ENCODE measurements at places on chromosomes 6 and 20.

DNA sequence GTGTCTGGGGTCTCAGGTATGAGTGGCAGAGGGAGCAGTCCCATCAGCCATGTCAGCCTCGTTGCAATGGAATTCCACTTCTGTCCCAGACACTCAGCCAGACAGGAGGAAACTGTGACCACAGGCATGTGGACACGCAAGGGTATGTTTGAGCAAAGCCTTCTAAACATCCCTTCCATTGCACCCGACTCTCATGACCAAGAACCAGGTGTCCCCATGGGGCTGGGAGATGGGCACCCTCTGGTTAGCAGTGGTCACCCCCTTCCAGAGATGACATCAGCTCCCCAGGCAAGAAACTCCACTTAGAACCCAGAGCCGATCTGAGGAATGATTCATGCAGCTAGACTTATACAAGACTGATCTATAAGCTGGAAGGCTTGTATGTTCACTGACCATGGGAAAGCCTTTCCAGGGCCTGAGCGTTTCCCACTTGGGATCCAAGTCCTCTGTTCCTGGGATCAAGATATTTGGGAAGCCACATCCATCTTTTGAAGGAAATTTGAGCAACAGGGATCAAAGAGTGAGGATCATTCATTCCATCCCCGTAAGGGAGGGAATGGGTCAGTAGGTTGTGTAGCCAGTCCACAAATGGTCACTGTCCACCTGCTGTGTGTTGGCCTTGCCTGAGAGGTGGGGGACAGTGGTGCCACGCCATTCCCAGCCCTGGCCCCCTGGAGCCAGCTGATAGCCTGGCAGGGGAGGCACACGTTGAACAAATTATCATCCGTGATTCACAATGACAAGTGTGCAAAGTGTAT lies 3.9 kb upstream of the MRGBP start:
- DNase-seq, result peak; percentile 51

GRCh38 chr20:23832775-23833513 lies 6.4 kb upstream of the CST2 start:
- DNase-seq, result no peak

- DNase-seq, result peak; percentile 8
Observed at GRCh38 chr6:82624251-82624650, 260.6 kb downstream of the TPBG start.

DNA sequence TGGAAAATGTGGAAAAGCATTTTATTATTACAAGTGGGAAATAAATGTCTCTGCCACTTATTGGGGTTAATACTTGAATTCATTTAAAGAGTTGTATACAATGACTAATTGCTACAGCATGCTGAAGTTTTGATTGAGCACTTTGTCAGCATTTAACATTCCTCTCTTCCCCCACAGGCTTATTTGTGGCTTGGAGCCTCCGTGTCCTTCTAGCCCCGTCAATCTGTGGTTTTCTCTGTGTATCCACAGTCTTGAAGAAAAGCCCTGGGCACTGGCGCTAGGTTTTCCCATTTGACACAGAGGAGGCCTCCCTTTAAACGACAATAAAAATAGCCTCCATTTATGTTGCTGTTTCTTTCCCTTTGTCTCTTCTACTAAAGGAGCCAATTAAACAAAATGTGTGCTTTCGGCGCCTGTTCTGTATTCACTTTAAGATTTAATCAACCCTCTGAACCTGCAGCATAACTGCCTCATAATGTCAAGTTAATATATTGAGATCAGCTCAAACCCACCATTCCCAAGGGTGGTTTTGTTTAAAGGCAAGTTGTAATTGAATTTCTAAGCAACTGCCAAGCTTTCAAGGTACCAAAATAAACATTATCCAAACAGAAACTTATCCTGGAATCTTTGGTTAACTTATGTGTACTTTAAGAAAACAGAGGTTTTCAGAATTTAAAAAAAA lies 326.6 kb upstream of the RNF24 start:
- no peak for DNase-seq

GRCh38 chr20:12321736-12322135 lies 404.0 kb downstream of the BTBD3 start:
- no peak for DNase-seq

GRCh38 chr6:136136274-136136673 lies 113.8 kb downstream of the MTFR2 start:
- no peak for DNase-seq

DNA sequence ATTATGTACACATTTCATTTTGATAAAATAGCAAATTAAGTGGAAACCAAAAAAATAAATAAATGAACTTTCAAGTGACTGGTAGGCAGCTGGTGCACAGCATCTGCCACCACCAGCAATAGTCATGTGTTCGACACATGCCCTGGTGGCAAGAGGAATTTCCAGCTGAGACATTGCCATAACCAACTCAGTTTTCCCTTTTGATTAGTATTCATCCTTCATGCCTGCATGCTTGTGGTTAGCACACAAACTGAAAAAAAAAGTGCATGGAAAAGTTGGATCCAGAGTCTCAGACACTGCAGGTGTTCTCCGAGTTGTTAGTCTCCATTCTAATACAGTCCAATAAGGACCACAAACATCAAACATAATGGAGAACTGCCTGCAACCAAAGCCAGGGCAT lies 156.0 kb upstream of the SOX4 start:
- DNase-seq, result no peak

- no peak for DNase-seq
Observed at GRCh38 chr6:120805276-120805675, 529.0 kb downstream of the TBC1D32 start.

DNA sequence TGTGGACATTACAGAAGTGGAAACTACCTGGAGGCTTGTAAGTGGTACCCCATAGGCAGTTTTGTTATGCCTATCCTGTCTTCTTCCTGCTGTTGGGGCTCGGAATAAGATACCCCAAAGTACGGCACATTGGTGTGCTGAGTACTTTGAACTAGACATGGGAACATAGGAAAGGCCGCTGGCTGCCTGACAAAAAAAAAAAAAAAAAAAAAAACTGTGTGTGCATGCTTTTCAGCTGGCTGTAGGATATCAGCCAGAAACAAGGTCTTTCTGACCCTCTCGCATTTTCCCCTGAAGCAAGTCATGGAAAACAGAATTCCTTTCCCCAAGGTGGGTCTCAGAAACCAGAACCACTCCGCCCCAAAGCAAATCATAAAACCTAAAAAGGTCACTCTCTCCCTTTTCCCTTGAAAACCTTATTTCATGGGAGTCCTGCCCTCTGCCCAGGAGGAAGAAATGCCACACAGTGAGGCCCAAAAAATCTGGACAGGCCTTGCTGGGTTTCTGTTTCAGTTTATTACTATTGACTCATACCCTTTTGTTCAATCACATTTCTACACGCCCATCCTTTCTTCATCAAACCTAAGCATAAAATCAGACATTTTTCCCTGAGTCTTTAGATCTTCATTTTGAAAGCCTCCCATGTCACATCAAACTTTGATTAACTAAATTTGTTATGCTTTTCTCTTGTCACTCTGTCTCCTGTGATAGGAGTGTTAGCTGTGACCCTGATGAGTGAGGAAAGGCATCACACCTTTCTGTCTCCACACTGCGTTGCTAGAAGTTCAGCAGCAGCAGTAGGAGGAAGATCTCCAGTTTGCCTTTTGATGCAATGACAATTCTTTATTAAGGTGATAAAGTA lies 17.2 kb downstream of the SLC2A12 start:
- DNase-seq, result no peak

DNA sequence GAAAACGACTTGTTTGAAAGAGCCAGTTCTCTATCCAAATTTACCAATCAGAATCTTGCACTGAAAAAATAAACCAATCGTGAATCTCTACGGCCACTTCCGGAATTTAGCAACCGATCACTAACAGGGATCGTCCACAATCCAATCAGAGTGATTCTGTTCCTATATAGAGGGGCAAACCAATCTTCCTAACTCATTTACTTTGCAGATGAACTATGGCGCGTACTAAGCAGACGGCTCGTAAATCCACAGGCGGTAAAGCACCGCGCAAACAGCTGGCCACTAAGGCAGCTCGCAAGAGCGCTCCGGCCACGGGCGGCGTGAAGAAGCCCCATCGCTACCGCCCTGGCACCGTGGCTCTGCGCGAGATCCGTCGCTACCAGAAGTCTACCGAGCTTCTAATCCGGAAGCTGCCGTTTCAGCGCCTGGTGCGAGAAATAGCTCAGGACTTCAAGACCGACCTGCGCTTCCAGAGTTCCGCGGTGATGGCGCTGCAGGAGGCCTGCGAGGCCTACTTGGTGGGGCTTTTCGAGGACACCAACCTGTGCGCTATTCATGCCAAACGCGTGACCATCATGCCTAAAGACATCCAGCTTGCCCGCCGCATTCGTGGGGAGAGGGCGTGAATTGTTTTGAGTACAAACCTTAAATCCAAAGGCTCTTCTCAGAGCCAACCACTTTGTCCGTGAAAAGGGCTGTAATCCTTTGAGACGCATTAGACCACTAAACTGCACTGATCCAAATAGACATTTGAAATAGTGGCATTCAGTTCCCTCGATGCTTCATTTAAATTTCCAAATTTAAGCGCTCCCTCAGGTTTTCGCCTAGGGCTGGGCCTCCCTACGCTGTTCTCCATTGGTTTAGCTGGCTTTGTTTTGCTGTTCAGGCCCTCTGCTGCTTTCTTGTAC lies 138.0 kb downstream of the HFE start:
- no peak for DNase-seq

DNA sequence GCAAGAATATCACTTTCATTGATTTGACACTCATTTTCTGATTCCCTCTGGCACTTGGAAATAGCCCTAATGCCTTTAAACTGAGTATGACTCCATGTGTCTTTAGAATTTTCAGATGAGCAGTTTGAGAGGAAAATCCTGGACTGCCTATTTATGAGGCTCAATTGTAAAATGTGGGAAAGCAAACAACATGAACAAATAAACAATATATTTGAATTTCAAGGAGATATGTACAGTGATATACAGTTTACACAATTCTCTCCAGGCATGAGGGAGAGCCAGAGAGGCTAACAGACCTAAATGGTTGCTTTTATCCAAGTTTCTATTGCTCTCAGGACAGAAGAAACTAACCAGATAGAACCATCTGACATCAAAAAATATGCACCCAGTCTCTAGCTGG lies 748.2 kb upstream of the NRSN1 start:
- no peak for DNase-seq

GRCh38 chr6:35833536-35833935 lies 28.4 kb downstream of the LHFPL5 start:
- peak; percentile 40 for DNase-seq

DNA sequence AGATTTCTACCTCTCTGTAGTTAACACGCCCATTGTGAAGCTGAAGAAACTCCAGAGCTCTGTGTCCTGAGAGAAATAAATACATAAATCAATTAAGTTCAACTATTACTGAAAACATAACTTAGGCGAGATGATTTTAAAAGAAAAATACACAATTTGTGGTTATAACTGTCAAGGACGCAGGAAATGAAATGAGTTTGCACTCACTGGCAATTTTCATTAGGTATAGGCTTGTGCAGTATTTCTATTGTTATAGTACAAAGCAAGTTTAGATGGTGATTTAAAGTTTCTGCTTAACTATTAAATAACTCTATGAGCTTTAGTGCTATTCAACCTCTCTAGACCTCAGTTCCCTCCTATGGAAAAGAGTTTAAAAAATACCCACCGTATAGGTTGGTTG lies 3.3 kb downstream of the GPLD1 start:
- no peak for DNase-seq

DNA sequence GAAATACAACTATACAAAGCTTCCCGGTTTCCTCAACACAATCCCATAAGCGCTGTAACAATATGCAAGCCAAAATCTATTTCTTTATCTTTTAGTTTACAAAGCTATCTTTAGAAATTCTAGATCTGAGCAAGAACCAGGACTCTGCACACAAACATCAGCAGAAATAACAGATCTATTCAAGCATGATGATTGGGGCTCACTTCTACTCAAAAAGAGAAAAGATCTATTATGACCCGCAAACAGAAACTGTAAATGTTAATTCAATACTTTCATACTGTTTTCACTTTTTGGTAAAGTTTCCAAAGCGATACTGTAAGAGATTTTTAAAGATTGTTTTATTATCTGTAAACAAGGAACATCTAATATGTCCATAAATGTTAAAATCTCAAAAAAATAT lies 86.6 kb downstream of the SESN1 start:
- DNase-seq, result no peak

GRCh38 chr6:98975421-98975820 lies 27.7 kb upstream of the FBXL4 start:
- no peak for DNase-seq

DNA sequence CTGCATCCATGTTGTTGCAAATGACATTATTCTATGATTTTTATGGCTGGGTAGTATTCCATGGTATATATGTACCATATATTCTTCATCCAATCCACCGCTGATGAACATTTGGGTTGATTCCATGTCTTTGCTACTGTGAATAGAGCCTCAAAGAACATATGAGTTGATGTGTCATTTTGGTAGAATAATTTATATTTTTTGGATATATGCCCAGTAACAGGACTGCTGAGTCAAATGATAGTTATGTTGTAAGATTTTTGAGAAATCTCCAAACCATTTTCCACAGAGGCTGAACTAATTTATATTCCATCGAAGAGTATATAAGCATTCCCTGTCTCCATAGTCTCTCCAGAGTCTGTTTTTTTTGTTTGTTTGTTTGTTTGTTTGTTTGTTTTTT lies 1373.5 kb downstream of the GRIK2 start:
- DNase-seq, result no peak

DNA sequence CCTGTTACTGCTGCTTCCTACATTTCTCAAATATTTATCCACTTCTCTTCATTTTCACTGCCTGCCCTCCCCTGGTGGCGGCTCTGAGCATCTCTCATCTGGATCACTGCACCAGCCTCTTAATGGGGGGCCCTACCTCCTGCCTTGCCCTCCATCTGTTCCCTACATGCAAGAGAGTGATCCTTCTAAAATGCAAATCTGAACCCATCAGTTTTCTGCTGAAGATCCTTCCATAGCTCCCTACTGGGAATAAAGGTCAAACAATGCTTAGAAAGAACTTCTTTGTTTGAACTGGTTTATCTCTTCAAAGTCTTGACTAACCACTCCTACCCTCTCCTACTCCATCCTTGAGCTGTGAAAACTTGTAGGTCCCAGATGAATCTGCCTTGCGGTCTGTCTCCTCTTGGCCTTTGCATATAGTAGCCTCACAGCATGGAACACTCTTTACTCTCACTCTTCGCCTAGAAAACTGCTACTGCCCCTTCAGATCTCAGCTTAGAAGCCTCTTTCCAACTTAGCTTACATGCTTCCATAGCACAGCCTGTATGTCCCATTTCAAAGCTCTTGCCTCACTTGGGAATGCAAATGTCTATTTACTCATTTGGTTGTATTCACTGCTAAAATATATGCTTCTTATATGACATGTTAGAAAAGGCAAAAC lies 119.3 kb downstream of the QRSL1 start:
- DNase-seq, result no peak

DNA sequence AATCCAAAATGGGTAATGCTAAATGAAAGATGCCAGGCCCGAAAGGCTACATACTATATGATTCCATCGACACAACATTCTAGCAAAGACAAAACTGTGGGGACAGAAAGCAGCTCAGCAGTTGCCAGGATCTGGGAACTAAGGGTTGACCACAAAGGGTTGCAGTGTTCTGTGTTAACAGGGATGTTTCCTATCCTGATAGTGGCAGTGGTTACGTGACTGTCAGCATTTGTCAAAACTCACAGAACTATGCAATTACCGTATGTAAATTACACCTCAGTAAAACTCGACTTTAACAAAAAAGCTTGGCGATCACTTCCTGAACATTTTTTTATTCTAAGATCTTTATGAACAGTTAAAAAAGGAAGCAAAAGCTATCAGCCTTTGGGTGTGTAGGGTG lies 83.9 kb downstream of the BANF2 start:
- DNase-seq, result no peak

- peak; percentile 87 for DNase-seq
Observed at GRCh38 chr6:108247965-108248536, 12.8 kb downstream of the SNX3 start.

- DNase-seq, result no peak
Observed at GRCh38 chr6:36436466-36436865, 6.2 kb downstream of the PXT1 start.

GRCh38 chr6:113924312-113924723 lies 46.6 kb downstream of the HDAC2 start:
- no peak for DNase-seq

All from trophoblast cell (in vitro differentiated cells and primary cell).